ENCODE measurements at places on chromosomes 16 and 17.

DNA sequence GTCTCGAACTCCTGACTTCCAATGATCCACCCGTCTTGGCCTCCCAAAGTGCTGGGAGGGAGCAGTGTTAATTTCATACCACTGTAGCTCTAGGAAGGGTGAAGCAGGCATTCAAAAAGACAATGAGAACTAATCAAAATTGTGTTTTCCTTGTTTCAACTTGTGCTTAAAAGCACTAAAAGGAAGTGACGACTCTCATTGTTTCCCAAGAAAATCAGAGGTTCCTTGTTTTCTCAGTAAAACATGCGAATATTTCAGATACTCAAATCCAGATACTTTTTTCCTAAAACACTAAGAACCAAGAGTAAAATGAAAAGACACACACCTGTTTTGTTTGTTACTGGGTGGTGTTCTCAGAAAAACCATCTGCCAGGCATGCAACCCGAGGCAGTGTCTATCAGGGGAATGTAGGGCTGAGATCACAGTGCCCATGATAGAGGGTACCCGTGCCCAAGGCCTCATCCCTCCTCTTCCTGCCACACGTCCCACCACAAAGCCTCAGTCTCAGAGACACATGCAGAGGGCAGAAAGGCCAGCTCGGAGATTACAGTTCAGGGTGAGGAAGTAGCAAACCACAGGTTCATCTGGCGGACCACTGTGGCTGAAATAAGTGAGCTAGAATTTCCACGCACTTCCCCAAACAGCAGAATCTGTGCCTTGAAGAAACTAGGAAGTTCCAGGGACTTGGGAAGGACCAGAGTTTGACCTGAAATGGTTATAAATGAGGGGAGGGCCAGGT lies 33.7 kb downstream of the GINS3 start:
- no peak for DNase-seq

GRCh38 chr16:31531096-31531495 lies 3.4 kb downstream of the AHSP start:
- no peak for DNase-seq

DNA sequence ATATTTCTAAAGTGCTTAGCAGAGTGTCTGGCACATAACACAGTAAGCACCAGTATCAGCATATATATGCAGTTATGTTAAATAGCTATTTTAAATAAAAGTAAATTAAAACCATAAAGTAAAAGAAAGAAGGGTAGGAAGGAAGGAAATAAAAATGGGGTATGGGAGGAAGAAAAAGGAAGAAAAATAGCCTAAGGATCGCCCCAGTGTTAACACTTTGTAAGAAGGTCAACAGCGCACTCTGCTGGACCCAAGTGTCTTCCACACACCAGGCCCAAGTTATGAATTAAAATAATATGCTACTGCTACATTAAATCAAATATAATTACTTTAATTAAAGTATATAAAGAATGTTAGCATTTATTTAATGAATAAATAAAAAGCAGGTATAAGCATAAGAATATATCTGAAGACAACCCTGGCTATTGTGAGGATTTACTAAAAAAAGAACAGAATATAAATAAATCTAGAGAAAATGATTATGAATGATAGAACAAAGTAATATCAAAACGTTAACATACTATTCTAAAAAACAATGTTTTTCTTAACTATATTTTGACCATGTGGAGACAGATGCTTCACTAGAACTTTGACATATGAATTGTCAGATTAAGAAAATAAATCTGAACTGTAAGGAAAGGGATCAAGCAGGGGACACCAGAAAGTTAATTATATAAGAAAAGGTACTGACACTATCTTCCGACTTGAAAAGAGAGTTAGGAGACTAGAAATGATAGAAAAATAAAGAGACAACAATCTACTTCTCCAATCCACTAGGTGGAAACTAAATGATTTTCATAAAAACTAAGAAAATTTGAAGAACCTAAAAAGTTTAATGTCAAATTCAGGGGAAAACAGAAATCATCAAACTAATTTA lies 25.9 kb downstream of the BRIP1 start:
- peak; percentile 39 for DNase-seq

DNA sequence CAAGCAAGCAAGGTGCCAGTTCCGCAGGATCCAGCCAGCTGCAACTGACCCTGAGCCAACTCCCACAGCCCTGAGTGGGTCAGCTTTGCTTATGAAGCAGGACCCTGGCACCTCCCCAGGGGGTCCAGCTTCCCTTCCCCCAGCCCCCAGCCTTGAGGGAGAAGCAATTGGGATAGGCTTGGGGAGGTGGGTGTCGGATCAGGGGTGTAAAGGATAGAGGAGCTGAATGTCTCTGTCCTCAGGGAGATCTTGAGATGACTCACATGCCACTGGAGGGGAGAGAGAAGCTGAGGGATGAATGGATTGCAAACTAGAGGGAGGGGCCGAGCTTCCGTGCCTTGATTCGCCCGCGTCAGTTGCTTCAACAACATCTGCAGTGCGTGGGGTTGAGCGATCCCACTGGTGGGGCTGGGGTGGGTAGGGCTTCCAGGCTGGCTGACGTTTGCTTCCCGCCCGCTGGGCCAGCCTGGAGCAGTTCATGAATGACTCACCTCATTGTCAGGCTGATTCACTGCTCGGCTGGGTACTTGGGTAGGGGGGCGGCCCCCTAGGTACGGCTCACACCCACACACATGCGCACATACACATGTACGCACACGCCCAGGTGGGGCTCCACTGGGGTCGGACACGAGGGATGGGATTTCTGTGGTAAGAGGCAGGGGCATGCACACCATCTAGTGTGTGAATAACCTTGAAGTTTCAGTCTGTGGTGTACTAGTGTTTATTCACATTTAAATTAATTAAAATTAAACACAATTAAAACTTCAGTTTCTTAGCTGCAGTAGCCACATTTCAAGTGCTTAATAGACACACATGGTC lies 3.6 kb upstream of the HROB start:
- DNase-seq = peak; percentile 79

- DNase-seq = no peak
Measured at GRCh38 chr16:88447881-88448280, 5.2 kb upstream of the ZFPM1 start.

DNA sequence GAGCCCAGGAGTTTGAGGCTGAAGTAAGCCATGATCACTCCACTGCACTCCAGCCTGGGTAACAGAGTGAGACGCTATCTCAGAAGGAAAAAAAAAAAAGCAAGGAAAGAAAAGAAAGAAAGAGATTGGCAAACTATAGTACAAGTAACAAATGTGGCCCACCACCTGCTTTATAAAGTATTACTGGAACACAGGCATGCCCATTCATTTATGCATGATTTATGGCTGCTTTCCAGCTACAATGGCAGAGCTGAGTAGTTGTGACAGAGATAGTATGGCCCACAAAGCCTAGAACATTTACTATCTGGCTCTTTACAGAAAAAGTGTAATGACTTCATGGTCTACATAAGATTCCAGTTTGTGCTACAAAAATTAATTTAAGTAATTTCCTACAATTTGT lies 23.6 kb downstream of the C16orf87 start:
- no peak for DNase-seq

DNA sequence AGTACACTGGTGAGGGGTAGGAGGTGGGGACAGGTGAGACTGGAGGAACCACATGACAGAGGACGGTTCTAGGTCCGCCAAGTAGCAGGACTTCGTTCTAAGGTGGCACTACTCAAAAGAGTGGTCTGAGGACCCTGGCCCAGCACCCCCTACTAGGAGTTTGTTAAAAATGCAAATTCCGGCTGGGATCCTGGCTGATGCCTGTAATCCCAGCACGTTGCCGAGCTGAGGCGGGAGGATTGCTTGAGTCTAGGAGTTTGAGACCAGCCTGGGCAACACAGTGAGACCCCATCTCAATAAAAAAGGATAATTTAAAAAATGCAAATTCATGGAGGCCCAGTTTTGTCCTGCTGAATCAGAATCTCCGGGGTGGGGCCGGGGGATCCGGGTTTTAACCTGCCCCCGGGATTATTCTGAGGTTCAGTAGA lies 59.1 kb downstream of the WSB1 start:
- no peak for DNase-seq

DNA sequence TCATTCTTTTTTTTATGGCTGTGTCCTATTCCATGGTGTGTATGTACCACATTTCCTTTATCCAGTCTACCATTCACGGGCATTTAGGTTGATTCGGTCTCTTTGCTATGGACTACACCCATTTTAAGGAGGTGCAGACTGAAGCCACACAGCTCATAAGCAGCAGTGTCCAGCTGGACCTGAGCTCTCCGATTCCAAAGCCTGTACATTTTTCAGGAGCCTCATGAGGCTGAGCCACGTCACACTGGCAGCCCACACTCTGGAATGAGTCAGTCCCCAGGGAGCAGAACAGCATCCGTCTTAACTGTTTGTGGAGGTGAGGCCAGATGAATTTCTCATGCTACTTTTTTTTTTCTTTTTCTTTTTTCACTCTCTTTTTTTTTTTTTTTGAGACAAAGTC lies 116.1 kb downstream of the C16orf95 start:
- peak; percentile 26 for DNase-seq

GRCh38 chr17:66670206-66670605 lies 164.7 kb upstream of the CACNG5 start:
- DNase-seq = no peak

DNA sequence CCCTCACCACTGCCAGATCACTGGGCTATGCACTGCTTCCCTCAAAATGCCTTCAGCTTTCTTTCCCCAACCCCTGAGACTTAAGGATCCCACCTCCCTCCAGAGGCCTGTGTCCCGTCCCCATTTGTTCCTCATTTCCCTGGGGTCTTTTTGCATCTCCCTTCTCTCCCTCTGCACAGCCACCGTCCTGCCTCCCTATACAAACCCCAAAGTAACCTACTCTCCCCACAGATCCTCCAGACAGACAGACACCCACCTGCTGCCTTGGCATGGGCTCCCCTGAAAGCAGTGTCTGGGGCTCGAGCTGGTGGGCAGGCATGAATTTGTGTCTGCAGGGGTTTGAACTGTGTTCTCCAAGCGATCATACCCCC lies 69.4 kb upstream of the TNRC6C start:
- no peak for DNase-seq

DNA sequence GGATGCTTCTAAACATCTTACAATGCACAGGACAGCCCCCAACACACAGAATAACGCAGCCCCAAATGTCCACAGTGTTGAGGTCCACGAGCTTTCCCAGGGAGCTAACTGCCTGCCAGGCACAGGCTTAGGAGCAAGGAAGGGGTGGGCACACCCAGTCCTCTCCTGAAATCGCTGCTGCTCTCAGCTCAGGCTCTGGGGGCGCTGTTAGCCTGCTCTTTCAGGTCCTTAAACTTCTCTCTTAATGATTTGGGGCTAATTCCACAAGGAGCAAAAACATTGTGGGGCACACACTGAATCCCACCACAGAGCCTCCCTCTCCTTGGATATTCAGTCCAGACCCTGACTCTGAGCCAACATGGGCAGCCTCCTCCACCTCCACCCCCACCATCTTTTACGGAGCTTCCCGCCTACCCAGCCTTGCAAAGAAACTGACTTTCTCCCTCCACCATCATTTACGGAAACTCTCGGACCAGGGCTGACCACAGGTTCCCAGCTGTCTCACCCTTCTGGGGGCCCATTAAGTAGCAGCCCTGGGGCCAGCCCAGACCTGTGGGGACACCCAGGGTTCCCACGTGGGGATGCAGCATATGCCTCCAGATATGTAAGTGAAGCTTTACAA lies 1.1 kb downstream of the CD300H start:
- DNase-seq = peak; percentile 7

GRCh38 chr17:68379692-68380677 lies 77.3 kb downstream of the WIPI1 start:
- DNase-seq = no peak

GRCh38 chr17:28177351-28177750 lies 134.9 kb downstream of the NLK start:
- DNase-seq = no peak

DNA sequence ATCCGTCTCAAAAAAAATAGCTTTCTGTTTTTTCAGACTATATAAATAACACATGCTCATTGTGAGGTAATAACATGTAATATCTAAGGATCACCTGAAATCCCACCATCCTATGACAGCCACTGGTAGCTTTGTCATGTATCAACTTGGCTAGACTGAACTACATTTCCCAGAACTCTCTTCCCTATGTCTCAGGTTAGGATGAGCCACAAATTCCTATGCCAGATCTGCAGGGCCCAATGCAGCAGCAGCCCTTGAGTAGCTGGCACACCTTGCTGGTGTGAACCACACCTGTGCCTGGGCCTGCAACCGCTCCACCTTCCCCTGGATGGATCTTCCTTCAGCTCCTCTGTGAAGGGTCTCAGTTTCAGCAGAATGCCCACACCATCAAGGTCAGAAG lies 28.1 kb downstream of the OGFOD1 start:
- no peak for DNase-seq

DNA sequence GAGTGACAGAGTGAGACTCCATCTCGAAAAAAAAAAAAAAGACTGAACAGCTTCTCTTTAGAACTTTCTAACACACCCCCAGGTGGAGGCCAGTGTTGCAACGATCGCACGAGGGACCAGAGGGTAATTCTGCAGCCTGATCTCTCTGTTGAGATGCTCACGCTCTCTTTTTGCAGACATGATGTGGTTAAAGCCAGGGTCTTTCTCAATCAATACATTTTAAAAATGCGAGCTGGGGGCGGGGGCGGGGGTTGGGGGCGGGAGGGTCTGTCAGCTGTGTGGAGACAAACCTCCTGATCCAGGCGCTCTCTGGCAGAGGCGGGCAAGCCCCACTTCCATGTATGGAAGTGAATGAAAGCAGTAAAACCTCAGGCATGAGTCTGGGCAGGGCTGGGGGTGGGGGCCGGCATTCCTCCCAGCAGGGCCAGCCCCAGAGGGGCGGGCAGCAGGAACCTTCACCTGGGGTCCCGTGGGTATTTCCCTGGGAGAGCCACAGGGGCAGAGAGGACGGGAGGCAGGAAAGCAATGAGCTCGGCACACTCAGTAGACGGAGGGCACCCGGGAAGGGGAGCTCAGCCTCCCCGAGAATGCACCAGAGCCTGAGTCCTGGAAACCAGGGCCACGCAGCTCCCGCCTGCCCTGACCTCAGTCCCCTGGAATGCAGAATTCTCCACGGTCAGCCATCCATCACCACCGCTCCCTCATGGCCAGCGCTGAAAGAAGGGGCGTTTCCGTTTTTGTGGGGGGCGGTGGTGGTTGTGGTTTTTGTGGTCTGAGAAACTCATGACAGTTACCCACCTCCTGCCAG lies 28.0 kb downstream of the NXN start:
- no peak for DNase-seq

DNA sequence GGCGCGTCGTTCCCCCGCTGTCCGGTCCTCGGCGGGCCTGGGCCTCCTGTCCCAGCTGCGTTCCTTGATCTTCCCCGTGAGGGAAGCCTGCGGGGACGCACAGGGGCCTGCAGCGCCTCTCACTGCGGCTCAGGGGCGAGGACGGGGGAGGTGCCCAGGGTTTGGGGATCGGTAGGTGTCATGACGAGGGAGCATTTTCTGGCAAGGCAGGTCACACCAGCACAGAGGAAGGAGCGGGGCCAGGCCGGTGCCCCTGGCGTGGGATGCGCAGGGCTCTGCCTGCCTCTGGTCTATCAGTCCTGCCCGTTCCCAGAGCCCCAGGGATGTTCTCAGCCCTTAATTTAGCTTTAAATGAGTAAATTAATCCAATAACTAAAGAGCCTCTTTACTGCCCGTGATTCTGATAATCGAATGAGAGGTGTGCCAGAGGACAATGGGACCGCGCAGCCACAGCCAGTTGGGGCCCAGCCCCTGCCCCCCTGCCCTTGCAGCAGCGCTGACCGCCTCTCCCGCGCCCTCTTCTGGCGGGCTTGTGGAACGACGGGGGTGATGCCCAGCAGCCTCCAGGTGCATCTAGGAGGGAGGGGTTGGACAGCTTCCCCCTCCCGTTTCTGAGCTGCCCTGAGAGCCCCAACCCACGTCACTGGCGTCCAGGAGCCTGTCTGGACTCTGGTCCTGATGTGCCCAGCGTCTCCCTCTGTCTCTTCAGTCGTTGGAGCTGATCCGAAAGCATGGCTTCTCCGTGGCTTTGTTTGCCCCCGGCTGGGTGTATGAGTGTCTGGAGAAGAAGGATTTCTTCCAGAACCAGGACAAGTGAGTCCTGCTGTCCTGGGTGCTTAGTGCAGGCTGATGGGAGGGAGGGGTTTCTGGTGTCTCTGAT lies 7.9 kb downstream of the ENGASE start:
- DNase-seq = no peak

Data from NCI-H2171 (cell line).